ENCODE measurements at places on chromosomes 5 and 9.

DNA sequence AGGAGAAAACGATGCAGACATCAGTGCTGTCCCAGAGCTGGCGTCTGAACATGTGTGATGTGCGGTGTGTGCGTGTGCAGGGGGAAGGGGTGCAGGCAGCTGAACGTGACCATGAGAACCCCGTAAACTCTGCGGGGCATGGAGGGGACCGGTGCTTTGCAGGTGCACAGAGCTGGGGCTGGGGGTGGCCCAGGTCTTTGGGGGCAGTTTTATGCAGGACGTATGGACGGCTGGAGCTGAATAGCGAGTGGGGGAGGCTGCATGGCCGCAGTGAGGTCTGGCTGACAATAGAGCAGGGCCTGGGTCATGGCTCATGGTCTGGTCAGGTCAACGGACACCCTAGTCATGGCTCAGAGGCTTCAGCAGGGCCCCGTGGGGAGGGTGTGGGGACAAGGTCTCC, 3.3 kb upstream of the EXOC3 start:
- DNase-seq: no peak

- DNase-seq: no peak
Measured at GRCh38 chr5:68419637-68420452, 204.3 kb downstream of the PIK3R1 start.

GRCh38 chr9:68942790-68943189, 71.1 kb downstream of the PRKACG start:
- DNase-seq: no peak

DNA sequence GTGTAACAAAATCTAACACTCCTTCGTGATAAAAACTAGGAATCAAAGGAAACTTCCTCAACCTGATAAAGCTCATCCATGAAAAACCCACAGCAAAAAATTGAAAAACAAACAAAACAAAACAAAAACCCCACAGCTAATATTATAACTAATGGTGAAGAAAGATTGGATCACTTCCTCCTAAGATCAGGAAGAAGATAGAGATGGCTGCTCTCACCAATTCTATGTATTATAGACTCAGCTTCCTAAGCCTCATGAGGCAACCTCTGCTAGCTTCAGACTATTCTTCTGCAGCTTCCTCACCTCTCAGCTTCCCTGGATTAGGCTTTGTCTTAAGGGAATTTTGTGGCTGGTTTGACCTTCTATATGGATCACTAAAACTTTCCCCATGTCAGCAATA, 40.1 kb downstream of the PHAX start:
- DNase-seq: no peak

DNA sequence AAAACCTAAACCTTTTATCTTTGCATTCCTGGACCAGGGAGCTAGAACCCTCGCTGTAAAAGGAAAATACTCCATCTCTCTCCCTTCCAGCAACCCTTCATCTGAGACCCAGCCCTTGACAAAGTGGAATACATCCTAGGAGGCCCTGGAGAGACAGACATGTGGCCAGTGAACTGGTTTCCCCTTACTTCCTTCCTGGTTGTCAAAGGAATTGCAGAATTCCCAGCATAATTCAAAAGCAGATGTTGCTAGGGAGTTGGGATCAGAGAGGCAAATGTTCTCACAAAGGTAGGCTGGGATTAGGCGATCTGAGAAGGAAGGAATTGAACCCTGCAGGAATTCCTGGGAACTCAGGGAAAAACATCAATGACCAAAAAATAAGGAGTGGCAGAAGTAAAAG, 80.9 kb downstream of the MARCHF3 start:
- DNase-seq: no peak

Measured in nucleus accumbens (tissue), 56 donors.